ENCODE measurements at places on chromosomes 6 and 20. TPM values are rescaled to one million over a fixed set of nuclear protein-coding genes. Genes with fewer than 3 reads are reported as not detected.
A peak's percentile ranks its signal among the peaks of the same experiment; 100 is the strongest.

GRCh38 chr6:126127659-126128058, 141.3 kb downstream of the TRMT11 start:
- no peak for DNase-seq

DNA sequence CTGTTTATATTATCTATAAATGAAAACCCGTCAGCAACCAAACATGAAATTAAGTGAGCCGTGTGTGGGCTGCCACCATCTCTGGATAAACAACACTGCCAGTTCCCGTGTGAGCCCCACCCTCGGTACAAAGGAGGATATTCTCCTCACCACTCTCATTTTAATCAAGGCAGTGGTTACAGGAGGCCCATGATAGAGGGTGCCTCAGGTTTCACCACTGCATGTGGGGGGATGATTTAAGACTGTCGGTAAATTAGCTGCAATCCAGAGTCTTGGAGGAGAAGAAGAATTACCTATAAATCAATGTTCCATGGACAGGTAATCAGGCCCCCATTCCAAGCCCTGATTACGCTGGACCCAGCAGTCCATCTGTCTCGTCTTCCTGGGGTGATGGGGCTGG, 361.6 kb upstream of the SULF2 start:
- DNase-seq = no peak

- DNase-seq = no peak
These were observed 61.4 kb downstream of the PDSS2 start for GRCh38 chr6:107398001-107398400.

GRCh38 chr6:156589281-156589680, 187.9 kb upstream of the ARID1B start:
- no peak for DNase-seq

DNA sequence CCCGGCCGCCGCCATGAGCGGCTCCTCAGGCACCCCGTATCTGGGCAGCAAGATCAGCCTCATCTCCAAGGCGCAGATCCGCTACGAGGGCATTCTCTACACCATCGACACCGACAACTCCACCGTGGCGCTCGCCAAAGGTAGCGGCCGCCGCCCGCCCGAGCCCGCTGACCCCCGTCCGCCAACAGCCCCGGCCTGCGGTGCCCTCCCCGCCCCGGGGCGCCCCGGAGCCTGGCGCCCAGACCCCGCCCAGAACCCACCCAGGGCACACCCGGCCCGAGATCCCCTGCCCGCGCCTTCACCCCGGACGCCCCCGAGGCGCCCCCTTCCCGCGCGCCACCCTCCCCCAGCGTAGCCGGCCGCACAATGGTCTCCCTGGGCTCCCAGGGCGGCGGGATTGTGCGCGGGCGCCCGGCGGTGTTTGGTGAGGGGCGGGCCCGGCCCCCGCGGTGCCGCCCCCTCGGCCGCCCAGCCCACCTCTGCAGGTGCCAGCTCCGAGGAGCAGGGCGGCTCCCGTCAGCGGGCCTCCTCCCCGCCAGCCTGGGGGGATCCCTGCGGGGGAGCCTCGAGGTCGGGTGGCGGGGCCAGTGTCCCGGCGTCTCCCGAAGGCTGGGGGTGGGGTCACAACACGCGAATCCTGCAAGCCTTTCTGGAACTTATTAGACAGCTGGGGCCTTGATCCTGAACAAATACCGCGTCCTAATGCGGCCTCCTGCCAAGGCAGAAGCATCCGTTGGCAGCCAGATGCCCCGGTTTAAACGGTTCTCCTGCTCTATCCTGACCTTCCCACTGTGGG, 577 bp downstream of the LSM14B start:
- DNase-seq = peak; percentile 35

- no peak for DNase-seq
These were observed 61.8 kb upstream of the PLEKHG1 start for GRCh38 chr6:150537893-150538292.

GRCh38 chr20:58109126-58109880, 119.2 kb downstream of the ANKRD60 start:
- DNase-seq = no peak

DNA sequence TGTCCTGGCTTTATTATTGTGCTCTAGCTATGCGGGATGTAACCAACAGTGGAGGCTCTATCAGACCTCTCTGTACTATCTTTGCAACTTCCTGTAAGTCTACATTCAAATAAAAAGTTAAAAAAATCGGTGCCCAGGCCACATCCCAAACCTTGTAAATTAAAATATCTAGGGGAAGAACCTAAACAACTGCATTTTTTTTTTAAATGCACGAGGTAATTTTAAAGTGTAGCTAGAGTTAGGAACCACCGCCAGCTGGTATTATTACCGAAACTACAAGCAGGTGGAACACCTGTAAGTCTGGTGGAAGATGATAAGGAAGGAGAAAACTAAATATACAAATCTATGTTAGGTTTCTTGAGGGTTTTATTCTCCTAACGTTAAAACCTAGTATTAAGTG, 34.5 kb upstream of the ID4 start:
- DNase-seq = no peak

DNA sequence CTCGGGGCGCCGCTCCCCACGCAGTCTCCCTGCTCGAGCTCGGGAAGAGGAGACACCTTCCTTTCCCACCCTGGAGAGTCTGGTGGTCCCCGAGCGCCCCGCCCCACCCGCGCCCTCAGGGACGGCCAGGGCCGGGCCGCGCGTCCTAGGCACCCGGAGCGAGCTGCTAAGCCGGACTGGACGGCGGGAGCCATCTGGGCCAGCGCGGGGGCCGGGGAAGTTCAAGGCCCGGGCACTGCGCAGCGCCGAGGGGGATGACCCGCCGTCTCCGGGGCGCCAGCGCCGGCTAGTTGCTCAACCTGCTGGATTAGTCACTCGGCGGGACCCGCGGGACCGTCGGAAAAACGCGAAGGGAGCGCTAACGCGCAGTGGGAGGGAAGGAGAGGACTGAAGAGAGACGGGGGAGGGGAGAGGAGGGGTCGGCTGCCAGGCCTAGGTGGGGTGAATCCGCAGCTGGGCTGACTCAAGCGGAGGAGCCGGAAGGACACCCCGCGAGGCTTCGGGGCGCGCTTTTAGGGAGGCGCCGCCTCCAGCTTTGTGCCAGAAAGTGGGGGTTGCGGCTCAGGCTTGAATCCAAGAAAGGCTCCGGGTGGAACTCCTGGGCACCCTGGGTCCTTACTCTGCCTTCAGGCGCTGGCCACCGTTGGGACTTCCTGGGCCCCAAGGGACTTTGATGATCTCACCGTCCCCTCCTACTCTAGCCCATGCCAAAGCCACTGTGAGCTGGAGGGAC, 75.7 kb upstream of the FOXP4 start:
- DNase-seq = peak; percentile 39

- DNase-seq = no peak
These were observed 18.2 kb downstream of the KCNQ5 start for GRCh38 chr6:72639920-72640614.

DNA sequence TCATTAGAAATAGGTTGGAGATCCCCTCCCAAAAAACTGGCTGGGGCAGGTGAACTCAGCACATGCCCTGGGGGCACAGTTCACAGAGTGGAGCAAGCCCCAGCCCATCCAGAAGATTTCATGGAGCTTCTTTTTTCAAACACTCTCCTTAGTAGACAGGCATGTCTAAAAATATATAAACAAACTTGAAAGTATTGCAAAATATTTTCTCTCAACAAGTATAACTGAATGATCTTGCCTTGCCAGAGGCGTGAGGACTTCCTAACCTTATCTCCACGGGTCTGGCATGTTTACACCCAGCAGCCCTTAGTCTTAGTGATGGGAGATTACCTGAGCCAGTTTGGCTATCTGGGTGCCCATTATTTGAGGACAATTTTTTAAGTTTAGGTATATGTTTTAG, 107.1 kb downstream of the QRSL1 start:
- no peak for DNase-seq

- no peak for DNase-seq
These were observed 38.6 kb downstream of the GHRH start for GRCh38 chr20:37223053-37223452.

REM1 gene
- not detected for total RNA-seq

TPBG gene
- not detected for total RNA-seq

CRYBG1 gene
- 21.1 TPM for total RNA-seq

VWA7 gene
- 1.6 TPM for total RNA-seq

CDH22 gene
- total RNA-seq = not detected
